Fibroblast of skin of left biceps (primary cell): ENCODE measurements at places on chromosomes 1 and 21.

- no peak for DNase-seq
These were observed 194.5 kb downstream of the DSCAM start for GRCh38 chr21:40652436-40652835.

DNA sequence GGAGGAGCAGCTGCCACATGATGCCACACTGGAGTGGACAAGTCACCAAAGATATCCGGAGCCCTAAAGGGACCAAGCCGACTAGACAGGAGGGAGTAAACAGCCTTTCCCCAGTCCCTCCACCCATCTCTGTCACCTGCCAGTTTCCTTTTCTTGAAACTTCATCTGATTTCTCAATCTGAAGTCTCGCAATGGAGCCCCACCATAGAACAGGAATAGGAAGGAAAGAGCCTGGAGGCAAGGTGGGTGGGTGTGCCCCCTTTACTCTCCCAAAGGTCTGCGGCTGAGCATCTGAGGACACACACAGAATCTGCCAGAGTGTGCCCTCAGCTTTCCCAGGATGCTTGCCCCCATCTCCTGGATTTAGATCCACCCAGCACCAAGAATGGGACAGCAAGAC, at the start of gene FCGR3B:
Gene FCGR3B (minus strand): TSS at position 101 of the 400 bp plus-strand sequence. CDS start 82 bp downstream, at position 19.
- DNase-seq: no peak

- DNase-seq: no peak
These were observed 160.2 kb downstream of the NTMT2 start for GRCh38 chr1:170305777-170306512.

DNA sequence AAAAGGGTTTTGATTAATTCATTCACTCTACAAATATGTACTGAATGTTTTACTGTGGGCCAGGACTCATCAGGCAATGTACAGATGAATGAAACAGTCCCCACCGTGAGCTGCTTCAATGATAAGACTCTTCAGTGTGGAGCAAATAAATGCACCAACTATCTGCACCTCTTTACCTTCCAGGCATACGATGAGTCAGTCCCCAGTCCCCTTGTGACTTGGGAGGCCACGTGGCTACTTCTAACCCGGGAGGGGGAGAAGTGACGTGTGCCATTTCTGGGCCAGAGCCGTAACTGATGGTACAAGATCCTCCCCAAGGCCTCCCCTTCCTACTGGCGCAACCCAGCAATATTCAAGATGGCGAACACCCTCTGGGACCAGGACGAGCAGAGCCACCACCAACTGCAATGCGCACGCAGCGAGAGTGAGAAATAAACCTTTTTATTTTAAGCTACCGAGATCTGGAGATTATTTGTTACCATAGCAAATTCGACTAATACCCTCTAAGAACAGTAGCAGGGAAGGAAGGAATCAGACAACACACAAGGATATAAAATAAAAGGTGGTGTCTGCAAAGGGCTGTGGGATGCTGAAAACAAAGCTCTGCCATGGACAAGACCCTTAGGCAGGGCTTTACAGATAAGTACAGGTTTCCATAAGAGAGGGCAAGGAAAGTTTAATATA, 74.5 kb downstream of the NPHP4 start:
- no peak for DNase-seq

DNA sequence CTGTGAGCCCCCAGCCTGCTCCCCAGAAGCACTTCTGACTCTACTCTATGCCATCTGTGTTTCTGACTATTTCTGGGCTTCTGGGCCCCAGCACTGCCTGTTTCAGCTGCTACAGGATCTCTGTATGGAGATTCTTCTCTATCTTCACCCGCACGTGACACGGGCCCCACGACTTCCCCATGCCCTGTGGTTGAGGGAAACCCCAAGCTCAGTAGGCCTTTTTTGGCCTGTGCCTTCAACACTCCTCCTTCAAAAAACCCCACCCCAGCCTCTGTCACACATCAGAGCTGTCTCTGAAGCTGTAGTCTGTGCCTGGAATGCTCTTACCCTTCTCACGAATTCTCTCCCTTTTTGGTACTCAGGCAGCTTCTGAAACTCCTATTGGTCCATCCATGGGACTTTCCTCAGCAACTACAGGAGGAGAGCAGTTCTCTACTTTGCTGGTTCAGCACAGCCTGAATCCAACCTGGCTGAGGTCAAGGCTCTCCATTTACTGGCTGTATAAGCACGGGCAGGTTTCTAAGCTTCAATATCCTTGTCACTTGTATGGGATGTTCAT, 2.0 kb upstream of the NID1 start:
- no peak for DNase-seq
